SIG-M5 (cell line): ENCODE measurements at places on chromosomes 6 and 20.

GRCh38 chr6:39521958-39522357, 199.5 kb upstream of the KCNK16 start:
- DNase-seq: no peak

DNA sequence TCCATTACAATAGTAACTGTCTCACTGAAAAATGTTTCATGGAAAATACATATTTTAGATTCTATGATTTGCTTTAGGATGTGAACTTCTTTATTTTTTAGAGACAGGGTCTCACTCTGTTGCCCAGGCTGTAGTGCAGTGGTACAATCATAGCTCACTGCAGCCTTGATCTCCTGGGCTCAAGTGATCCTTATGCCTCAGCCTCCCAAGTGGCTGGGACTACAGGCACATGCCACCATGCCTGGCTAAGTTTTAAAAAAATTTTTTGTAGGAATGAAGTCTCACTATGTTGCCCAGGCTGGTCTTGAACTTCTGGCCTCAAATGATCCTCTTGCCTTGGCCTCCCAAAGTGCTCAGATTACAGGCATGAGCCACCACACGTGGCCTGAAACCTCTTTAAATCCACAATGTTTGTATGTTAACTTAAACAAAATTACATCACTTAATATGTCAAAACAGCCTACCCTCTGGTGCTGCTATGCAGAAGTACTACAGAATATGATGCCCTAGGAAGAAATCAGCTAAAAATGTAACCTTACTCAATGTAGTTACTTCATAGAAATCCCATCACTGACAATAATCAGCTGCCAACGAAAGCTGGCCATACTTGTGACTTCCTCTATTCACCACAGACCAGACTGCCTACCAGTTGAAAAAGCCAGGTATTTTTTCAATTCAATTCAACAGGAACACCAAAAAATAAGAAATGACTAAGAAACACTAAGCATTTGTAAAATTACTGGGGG, 17.6 kb downstream of the EEF1A1 start:
- peak; percentile 36 for DNase-seq

DNA sequence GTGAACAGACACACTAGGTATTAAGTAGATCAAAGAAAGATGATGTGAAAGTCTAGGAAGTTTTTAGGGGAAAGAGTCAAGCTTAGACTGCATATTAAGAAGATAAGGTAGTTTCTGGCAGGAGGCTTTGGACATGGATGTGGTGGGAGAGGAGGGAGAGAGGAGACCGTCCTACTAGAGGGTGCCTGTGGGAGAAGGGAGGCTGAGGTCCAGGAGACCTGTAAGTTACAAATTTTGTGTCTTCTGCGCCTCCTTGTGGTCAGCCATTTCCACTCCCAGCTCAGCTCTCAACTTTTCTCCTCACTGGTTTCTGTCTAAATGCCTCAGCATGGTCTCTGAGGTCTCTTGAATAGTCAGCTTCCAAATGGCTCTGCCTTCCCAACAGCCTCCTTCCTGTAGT, 193.5 kb downstream of the UNC5CL start:
- DNase-seq: no peak

DNA sequence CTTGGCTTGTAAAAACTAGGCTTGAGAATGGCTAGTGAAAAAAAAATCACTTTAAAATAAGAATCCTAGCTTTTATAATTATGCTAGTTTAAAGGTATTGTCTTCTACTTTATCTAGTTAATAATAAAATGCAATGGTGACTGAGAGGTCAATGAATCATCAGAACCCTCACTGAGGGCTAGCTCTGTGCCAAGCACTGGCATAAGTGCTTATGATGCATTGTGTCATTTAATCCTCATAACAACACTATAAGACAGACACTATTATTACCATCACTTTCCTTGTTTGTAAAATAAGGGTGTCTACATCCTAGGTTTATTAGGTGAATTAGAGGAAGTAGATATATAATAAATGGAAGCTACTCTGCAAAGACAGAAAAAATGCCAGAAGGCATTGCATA, 144.3 kb downstream of the F13A1 start:
- DNase-seq: no peak

DNA sequence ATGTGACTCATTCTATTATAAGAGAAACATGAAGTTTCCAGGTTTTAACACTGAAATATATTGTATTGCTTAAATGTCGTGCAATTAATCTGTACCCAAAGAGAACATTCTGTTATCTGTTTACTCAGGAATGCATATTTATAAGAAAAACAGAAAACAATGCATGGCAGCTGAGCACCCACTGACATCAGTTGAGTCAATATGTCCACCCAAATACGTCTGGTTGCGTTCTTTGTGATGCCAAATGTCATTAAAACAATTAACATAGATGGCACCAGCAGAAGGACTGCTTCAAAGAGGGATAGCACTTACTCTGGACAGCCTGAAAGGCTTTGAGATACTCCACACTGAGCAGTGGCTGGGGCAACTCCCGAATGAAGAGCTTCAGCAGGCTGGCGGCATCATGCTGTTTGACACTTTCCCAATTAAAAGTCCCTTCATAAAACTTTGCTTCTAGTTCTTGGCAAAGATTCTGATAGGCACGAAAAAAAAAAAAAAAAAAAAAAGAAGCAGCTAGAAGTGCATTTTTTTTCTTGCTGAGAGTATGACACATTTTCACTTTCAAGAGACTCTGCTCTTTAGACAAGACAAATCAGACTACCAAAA, 102.3 kb downstream of the ARHGAP18 start:
- no peak for DNase-seq

GRCh38 chr20:46407671-46407996, 1.2 kb upstream of the ELMO2 start:
- no peak for DNase-seq

DNA sequence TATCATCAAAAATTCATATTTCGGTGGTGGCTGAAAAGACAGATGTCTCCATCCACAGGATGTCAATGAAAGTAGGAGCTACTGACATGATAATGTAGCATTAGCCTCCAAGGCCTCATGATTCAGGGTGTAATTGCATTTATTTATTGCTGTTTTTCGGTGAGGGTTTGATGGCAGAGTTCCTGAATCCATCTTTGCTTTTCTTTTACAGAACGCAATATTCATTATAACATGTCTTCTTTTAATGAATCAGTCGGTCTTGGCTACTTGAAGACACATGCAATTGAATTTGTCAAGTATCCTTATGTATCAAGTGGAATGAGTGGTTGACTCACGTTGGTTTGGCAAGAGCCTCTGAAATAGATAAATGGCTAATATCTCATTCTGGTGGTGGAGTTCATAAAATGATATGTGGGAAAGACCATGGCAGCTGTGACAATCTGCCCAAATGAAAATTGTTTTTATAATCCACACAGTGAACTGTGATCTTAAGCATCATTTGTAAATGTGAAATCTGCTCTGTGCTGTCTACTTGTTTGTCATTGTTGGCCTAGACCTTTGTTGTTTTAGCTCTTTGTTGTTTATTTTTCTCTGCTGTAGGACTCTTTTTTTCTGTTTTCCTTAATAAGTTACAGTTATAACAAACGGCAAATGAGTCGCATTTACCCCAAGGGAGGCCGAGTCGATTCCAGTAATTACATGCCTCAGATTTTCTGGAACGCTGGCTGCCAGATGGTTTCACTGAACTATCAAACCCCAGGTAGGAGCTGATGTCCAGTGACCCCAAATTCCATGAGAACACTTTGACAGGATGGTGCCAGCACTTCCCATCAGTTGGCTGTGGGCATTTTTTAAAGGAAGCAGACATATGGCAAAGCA, 105.7 kb upstream of the LAMP5 start:
- DNase-seq: no peak

- DNase-seq: no peak
These were observed 417.6 kb downstream of the UTRN start for GRCh38 chr6:144702781-144703180.

DNA sequence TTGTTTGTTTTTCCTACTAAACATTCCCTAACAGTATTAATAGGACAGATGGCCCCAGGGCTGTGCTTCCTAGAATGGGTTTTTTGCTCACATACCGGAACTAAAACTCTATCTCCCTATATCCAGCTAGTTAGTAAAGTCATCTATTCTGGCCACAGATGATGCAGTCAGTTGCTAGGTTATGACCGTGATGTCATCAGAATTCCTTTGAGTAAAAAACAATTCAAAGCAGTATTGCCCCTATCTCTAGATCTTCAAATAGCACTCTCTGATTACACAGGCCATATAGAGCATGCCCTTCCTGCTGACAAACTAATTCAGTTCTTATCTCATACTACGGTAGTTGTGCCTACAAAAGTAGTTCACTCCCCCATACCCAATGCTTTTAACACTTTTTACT, 17.9 kb upstream of the ZNF451 start:
- DNase-seq: no peak

DNA sequence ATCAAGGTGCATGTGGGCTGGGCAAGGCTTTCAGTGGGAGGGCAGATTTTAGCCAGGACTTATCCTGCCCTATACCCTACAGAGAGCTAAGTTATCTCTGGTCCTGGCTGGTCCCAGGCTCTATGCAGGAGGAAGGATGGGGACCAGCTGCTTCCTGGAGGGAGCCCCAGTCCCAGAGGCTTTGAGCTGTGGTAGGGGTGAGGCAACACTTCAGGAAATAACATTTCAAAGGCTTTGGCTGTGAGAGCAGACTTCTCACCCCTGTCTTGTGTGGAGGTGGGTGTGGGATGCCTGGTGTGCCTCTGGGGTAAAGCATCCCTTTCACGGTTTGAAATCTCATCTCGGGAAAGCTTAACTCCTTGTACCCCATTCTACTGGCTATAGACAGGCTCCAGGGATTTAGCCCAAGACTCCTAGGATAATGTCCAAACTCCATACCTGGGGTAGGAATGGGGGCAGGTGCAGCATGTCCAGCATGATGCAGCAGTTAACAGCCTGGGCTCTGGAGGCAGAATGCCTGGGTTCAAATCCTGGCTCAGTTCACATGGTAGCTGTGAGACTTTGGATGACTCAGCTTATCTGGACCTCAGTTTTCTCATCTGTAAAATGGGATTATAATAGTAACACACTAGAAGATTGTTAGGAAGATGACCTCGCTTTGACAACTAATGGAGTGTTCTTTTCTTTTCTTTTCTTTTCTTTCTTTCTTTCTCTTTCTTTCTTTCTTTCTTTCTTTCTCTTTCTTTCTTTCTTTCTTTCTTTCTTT, 27.5 kb upstream of the SIRPA start:
- no peak for DNase-seq

DNA sequence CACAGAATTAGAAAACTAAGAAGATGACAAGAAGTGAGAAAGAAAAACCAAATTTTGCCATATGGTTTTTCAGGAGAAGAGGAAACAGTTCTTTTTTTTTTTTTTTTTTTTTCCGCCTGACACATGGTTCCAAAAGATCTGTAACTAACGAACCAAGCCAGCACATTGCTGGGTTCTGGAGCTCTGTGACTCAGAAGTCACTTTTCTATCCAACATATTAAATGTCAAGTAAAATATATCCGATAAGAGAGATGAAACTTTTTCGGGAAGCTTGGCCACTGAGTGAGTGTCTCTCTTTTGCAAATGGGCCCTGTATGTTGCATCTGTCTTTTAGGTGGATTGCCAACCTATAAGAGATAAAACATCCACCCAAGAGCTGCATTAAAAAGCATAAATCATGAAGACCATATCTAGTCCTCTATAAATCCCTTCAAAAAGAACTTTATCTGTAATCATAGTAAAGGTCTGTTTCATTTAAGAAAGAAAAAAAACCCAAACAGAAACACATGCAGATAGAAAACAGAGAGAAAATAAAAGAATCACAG, 4.6 kb downstream of the METTL24 start:
- no peak for DNase-seq

DNA sequence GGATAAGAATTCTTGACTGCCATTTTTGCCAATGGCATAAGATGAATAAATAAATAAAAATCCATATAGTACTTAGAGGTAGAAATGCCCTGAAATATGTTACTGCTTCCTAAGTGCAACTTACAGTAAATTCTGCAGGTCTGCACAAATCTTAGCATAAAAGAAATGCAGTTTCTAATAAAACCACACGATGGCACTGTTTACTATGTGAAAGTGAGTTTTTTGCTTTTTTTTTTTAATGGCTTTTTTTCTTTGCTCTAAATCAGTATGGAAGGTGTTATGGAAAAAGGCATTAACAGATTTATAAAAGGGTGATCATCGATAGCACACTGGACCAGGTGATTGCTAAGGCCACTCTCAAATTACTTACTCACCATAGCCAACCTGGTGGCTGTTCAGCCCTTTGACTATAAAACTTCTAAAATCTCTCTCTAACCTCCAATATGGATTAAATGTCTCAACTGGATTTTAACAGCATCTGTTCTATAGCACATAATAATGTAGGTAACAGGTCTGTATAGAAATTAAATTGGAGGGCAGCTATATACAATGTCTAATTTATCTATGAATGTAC, 45.8 kb downstream of the AHI1 start:
- DNase-seq: no peak

DNA sequence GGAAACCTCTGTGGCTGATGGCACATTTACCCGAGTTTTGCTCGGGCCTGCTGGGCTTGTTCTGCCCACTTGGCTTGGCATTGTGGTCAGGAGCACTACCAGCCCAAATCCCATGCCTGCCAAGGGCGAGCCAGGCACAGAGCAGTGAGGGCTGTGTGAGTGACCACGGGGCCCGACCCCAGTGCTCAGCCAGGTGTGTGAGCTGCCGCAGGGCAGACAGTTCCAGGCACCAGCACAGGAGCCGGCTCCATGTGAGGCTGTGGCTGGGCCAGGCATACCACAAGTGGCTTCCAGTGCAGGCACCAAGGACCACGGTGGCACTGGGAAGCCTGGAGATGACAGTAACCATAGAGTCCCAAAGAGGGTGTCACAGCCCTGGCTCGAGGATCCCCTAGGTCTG, 1225.5 kb upstream of the GJE1 start:
- DNase-seq: no peak

DNA sequence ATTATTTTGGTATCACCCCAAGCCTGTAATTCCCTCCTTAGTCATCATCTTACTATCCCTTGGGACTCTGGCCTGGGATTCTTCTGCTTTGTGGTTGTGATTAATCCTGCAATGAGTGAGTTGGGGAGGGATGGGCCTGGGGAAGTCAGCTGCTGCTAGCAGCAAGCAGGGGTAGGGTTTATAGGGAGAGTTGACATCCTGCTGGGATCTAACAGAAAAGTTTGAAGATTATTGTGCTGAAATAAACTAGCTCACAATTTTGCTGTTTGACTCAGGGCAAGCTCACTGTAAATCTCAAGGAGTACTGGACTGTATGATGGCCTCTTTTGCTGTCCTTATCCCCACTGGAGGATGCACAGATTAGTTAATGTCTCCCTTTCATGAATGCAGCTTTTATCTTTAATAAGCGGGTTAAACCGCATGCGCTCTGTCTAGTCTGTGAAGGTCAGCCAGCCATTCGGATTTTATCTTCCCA, 83.4 kb downstream of the JARID2 start:
- DNase-seq: no peak

- no peak for DNase-seq
These were observed 1.5 kb downstream of the FOXC1 start for GRCh38 chr6:1611322-1611571.

GRCh38 chr20:61924211-61924857, 141.3 kb downstream of the TAF4 start:
- DNase-seq: no peak
